ENCODE measurements at places on chromosomes 11 and 22.

DNA sequence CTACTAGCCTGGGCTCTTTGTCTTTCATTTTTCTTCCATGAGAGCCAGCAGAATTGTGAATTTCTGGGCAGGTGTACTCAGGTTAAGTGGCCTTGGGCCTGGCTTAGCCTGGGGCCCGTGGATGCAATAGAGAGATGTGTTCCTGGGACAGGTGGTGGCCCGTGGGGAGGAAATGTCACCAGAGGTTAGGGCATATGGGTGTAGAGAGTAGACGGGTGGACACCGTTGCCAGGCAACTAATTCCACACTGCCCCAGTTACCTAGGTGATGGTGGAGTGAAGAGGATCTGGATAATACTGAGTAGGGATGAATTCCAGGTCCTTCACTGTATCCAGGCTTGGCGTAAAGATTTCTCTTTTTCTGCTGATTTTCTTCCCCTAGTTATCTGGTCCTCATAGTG, 175.0 kb downstream of the INSC start:
- DNase-seq: no peak

DNA sequence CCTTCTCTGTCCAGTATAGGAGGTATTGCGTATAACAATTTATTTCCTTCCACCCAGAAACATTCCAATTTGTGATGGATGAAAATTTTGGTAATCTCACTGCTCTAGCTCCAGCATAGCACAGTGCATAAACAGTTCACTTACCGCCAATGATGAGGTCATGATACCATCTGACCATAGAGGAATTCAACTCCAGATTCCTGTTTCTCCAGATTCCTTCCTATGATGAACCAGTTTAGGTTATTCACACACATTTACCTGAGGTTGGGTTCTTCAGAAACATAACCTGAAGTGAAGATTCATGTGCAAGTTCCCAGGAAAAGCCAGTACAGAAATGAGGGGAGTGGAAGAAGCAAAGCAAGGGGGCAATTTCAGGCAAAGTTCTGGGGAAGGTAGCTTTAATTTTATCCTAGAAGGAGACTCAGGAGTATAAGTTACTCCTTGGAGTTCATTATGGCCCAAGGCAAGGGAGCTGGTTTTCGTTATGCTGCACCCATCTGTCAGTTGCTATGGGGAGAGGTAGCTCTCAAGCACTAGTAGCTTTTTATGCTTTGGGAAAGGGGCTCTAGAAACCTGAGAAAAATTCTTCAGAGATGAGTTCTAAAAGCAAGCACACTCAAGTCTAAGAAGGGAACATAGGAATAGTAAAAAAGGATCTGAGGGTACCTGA, 121.6 kb downstream of the CASP12 start:
- DNase-seq: no peak

DNA sequence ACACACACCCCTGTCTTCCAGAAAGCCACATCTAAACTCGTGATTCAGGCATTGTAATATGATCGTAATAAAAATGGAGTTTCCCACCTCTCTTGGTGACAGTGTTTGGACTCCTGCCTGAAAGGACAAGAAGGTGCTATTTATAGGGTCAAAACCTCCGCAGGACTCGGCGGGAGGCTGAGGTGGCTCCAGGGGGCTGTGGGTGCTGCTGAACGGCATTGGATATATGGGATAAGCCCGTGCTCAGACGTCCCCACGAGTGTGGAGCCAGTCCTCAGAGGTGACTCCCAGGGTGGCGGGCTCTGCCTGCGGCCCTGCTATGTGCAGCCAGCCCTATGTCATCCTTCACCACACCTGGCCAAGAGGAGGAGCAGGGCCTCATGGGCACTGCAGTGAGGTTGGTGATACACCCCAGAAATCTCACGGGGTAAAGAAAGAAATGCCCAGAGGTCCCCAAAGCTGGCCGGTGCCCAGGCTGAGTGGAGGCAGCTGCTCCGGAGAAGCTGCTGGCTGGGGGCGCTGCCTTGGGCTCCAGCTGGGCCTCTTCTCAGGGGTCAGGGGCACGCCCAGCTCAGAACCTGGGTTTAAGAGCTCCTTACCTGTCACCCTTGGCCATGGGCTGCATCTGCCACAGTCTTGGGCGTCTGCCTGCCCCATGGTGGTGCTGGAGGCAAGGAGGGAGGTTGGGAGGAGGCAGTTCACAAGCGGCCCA, 5.1 kb upstream of the OSBPL5 start:
- DNase-seq: no peak

GRCh38 chr11:45021692-45022141, 71.0 kb upstream of the TP53I11 start:
- no peak for DNase-seq

DNA sequence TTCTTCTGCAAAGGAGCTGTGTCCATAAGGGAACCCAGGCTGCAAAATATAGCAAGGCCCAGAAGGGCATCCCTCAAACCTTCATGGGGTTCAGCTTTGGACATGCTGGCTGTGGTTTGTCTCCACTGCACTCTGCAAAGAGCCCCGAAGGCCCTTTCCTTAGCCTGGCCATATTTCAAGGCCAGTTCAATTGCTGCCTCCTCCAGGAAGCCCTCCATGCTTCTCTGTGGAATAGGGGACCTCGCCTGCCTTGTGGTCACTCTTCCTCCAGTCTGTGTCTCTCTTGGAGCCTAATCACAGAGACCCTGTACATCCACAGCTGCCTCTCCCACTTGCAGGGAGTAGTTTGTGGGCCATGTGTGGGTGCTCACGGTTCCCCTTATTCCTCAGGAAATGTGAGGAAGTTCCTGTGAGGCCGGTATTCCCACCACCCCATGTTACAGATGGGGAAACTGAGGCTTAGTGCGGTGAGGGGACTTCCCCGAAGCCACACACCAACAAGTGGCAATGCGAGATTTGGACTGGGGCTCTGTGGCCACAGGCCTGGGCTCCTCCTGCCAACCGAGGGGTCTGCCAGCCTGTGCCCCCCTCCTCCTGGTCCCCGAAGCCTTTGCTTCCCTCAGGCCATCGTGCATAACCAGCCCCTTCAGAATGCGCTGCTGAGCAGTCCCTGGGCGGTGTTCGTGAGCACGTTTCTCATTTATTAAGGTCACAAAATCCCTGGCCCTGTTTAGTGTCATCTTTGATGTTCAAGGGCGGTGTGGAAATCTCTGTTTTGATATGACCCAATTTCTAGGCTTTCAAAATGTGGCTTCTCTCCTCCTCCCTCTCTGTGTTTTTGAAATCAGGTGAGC, 65.8 kb downstream of the PARVB start:
- DNase-seq: no peak

DNA sequence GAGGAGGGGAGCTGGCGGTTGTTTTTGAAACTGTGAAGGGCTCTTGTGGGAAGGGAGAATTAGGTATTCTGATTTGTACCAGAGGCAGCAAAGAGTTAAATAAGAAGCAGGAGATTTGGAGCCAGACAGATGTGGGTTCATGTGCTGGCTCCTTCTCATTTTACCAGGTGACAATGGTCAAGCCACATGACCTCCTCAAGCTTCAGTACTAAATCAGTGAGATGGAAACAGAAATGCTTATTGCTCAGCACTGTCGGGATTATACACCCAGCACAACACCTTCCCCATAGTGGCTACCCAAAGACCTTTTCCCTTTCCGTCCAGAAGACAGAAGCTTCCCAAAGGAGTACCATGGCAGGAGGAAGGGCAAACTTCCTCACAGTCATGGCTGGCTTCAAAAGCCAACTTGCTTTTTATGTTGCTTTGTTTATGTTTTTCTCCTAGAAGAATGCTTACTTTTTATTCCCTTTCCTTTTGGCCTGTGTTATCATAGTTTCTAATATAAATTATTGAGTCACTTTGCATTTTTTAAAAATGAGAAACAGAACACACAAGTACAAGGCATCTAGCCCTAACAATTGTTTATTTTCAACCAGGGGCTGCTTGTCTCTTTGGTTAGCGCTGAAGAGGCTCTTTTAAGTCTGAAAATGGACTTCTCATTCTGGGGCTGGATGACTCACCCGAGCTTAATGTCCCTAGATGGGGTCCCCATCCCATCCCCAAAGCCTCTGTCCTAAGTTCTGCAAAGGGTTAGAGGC, 181.5 kb upstream of the ZBED5 start:
- no peak for DNase-seq

DNA sequence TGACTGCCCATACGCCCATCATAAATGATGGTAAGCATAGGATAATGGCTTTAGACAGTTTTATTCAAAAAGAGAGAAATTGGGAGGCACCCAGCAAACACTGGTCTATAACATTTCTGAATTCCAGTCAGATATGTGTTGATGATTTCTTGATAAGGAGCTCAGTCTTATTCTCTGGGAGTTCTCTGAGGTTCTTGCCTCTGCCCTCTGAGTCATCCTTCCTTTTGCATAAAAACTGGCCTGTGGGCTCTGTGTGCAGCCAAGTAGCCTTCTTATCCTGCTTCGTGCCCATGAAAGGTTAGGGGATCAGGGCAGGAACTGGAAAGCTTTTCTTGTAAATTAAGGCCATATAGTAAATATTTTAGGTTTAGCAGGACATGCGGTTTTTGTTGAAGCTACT, 48.9 kb downstream of the FAR1 start:
- no peak for DNase-seq

GRCh38 chr22:50101870-50102565, 12.2 kb downstream of the MOV10L1 start:
- no peak for DNase-seq

DNA sequence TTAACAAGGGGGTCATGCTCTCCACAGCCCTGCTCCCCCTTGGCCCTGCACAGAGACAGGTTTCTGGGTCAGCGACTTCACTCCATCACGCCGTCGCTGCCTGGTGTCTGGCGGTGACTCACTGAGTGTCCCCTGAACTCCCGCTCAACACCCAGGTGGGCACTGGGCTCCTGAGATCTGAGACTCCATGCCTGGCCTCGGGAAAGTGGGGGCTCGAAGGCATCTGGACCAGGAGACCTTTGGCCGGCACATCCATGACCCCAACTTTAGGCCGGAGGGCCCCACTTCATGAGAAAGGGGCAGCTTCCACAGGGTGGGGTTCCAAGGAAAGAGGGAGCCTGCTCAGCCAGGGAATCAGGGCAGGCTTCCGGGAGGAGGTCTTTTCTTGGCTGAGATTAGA, 79.3 kb upstream of the PRR5 start:
- DNase-seq: no peak

DNA sequence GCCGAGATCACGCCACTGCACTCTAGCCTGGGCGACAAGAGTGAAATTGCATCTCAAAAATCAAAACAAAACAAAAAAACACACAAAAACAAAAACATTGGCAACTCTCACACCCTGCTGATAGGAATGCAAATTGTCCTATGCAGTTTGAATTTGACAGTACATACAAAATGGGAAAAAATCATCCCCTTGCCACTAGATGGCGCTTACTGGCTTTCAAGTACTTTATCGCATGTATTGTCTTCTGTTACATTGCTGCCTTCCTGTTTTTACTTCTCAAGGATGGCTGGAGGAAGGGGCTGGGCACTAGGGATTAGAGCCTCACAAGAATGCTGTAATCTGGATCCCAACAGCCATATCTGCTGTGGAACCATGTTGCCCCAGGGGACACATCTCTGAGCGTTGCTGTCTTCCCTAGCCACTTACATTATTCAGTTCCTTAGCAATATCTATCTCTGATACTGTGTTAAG, 59.4 kb upstream of the A4GALT start:
- no peak for DNase-seq

GRCh38 chr11:69215784-69216415, 60.2 kb downstream of the SMIM38 start:
- DNase-seq: no peak

DNA sequence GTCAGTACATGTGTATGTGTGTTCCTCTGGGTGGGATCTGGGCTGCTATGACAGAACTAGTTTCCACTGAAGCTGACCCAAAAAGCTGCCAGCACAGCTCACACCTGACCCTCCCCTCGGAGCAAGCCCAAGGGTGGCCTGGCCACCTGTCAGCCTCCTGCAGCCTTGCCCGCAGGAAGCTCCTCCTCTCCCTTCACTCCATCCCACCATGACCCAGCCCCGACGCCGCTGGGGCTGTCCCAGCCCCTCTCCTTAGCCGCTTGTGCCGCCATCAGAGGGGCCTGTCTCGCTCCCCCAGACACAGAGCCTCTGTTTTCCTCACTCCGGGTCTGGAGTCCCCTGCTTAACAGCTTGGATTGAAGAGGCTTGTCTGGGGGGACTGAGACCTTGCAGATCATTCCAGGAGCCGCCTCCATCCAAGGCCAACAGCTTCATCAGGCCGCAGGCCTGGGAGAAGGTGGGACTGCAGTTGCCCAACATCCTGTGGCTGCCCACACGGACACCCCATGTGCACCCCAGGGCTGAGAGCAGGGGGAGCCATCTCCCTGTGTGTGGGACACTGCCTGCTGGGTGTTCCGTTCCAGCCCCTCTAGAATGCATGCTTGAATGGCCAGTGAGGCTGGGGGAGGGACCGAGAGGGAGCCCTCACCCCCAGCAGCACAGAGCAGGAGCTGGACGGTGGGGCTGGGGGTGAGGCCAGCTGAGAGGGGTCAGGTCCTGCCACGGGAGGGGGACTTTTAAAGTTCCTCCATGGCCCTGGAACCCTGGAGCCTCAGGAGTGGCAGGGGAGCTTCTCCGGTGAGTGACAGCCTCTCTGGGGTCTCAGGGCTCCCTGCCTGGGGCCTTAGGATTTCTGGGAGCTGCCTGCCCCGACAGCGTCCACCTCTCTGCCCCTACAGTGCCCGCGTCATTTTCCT, 696 bp downstream of the MRGPRF start:
- DNase-seq: no peak

GRCh38 chr11:131491503-131491902, 121.1 kb downstream of the NTM start:
- no peak for DNase-seq

GRCh38 chr22:43969021-43969878, 14.0 kb downstream of the SAMM50 start:
- DNase-seq: no peak

DNA sequence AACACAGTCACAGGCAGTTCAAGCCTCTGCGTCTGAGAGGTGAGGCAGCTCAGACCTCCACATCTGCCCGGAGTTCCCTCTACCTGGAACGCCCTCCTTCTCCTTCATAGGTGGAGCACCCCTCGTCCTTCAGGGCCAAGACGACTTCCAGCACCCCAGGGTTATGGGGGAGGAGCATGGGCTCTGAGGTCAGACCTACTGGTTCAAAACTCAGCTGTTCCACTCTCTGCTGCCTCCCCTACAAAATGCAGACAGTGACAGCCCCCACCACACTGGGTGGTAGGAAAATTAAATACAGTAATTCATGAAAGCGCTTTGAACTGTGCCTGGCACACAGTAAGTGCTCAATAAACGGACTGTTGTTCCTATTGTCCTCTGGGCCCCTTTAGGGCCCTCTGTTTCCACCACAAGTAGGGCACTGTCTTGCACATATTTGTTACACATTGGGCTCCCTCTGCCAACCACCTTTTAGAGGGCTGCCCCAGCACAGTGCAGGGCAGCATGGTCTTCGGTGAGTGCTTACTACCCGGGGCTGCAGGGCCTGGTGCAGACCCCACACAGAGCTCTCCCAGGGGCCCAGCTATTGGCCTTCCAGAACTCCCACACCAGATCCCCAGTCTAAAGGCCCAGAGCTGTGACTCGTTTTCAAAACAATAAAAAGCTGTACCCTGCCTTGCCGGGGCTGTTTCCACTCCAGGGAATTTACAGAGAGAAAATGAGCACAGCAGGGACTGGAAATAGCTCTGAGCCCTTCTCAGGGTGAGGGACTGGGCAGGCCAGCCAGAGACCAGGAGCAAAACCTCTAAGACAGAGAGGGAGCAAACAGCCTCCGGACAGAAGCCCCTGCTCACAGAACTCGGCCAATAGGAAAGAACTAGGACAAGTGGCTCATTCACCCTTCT, 2.5 kb downstream of the TMEM184B start:
- no peak for DNase-seq
